ENCODE measurements at places on chromosomes 16 and 17.

GRCh38 chr17:27846042-27846655 is 45.8 kb upstream of the NOS2 start:
- DNase-seq, result peak; percentile 80

DNA sequence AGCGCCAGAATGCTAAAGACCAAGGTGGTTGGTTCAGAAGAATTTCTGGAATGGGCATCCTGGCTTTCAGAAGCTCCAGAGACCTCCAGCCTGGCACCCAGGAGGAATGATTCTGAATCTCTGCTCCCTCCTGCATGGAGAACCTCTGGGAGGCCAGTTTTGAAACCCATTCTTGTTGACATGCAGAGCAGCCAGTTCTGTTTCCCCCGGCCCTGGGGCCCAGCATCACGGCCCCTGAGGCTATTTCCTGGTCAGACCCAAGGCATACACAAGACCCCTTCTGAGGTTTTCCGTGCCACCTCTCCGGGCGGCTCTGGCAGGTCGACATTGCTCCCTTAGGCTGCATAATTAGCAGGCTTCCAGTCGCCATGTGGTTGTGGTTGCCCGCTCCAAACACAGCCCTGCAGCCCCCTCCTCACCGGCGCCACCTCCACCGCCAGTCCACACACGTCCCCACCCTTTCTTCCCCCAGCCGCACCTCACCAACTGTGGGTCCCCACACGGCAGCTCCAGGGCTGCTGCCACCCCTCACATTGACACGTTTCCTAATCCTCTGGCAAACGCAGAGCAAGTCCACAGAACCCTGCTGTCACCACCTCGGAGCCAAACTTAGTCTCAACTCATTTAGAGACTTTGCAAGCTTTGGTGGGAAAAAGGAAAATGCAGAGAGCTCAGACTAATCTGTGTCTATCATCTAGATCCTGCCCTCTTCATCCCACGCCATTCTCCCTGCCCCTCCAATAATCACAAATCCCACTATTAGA is 367.1 kb downstream of the SOX9 start:
- DNase-seq, result no peak

GRCh38 chr17:39357986-39358385 is 43.4 kb downstream of the FBXL20 start:
- no peak for DNase-seq

GRCh38 chr17:18994631-18995030 is 9.9 kb downstream of the FAM83G start:
- no peak for DNase-seq

GRCh38 chr17:4453812-4454591 is 20.3 kb downstream of the SPNS3 start:
- DNase-seq, result no peak

GRCh38 chr16:62977876-62978275 is 941.6 kb upstream of the CDH8 start:
- no peak for DNase-seq

DNA sequence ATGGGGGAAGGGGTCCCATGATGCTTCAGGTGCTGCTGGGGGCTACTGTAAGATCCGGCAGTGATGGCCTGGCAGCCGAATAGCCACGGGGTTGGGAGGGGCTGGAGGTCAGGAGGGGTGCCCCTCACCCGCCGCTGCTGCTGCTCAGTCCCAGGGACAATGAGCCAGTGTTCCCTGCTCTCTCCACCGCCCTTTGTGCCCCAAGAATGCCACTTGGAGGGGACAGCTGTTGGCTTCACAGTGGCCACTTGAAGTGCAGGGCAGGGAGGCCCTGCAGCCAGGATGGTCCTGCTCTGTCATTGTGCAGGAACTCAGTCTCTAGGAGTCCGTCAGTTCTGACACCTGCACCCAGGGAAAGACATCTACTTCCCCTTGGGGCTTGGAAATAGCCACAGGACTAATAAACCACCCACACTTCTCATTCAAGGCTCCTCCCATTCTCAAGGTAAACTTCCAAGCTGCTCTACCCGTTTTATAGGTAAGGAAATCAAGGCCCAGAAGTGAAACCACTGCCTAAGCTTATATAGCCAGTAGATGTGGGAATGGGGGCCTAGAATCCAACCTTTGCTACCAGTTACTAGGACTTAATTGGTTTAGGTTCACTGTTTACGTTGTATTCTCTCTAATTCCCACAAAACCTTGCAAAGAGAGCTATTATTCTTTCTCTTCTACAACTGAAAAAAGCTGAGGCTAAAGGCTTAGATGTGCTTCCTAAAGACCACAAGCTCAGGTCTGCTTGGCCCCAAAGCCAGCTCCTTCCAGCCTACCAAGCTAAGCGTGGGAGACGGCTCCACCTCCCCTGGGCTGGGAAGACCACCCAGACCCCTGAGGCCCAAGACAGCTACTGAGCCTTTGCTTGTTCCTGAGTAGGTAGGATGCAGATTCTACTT is 6.2 kb upstream of the CPSF4L start:
- DNase-seq, result no peak

DNA sequence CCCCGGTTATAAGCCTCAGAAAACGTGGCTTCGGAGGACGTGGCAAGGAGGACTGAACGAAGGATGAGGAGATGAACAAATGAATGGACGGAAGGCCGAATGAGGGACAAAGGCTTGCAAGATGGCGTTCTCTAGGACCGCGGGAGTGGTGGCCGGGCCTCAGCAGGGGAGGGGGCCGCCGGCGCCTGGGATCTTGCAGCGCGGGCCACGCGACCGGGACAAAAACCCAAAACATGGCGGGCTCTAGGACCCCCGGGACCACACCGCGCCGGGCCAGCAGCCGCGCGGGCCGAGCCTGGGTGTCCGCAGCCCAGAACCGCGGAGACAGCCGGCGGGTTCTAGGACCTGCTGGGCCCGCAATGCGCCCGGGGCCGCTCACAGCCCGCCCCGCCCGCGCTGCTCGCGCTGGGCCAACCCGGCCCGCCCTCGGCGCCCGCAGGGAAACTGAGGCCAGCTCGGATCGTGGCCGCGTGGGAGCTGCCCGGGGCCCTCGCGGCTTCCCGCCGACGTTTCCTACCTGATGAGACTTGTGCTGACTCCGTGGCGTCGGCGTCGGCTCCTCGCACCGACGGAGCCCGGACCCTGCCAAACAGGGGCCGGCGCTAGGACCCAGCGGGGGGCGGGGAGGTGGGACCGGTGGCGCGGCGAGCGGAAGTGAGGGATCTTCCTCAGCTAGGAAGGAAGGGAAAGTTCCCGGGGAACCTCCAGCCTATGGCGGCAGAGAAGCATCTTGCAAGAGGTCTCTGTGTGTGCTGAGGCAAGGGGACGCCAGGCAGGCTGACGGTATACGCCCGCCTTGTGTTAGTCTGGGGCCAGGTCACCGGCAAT is 684 bp downstream of the ZNF668 start:
- peak; percentile 91 for DNase-seq

DNA sequence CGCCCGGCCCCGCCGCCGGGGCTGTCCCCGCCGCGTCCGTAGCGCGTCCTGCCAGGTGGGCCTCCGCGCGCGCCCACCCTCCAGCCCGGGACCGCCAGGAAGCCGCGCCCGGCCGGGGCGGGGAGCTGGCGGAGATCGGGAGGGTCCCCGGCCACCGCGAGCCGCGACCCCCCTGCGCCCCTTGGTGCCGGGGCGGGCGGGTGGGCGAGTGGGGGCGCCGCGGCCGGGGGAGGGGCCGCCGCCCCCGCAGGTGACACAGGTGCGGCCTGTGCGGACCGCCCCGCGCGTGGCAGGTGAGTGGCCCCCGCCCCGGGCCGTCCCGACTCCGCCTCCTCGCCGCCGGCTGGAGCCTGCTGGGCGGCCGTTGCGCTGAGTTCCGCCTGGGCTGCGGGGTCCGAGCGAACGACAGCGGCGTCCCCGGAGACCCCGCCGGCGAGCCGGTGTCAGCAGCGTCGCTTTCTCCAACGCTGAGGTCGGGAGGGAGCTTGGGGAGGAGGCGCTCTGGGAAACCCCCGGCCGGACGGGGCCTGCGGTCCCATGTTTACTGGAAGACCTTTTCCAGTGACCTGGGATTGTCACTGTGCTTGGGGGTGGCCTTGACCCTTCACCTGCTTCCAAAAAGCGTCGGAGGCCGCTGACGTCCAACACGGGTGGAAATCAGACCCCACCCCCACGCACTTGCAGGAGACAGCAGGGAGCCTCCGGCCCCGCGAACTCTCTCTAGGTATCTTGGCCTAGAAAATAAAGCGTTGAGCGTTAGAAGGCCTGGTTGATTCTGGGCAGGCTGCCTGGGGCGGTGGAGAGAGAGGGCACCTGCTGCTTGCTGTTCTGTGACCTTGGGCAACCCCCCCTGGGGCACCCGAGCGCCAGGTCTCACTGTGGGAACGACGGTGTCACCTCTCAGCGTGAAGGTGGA is 542 bp downstream of the KLHL36 start:
- peak; percentile 20 for DNase-seq

DNA sequence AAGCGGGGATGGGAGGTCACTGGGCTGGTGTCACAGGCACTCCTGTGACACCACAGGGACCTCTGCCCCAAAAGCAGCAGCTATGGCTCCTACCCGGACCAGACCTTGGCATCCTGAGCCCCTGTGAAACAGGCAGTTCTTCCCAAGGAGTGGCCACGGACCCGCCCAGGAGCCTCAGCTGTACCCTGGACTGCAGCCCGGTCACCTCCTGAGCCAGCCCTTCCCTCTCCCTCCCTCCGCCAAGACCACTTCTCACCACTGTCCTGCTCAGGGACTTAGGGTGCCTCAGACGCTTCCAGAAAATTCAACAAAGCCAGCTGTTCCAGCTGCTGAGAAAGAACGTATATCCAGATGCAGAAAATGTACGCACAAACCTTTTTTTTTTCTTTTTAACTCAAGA is 13.9 kb upstream of the NCBP3 start:
- no peak for DNase-seq

GRCh38 chr17:57535249-57535966 is 209.7 kb downstream of the CCDC182 start:
- DNase-seq, result no peak

DNA sequence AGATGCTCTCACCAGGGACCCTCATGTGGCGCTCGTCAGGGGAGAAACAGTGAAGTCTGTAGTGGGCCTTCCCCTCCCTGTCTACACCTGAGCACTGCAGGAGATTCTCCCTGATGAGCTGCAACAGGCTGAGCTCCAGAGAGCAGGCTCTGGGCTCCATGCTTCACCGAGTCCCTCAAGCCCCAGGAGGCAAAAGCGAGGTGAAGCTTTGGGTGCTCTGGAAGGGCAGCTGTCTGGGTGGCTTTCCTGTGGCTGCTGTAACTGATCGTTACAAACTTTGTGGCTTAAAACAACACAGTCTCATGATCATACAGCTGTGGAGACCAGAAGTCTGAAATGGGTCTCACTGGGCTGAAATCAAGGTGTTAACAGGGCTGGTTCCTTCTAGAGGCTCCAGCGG is 12.1 kb upstream of the CD300LD start:
- no peak for DNase-seq

DNA sequence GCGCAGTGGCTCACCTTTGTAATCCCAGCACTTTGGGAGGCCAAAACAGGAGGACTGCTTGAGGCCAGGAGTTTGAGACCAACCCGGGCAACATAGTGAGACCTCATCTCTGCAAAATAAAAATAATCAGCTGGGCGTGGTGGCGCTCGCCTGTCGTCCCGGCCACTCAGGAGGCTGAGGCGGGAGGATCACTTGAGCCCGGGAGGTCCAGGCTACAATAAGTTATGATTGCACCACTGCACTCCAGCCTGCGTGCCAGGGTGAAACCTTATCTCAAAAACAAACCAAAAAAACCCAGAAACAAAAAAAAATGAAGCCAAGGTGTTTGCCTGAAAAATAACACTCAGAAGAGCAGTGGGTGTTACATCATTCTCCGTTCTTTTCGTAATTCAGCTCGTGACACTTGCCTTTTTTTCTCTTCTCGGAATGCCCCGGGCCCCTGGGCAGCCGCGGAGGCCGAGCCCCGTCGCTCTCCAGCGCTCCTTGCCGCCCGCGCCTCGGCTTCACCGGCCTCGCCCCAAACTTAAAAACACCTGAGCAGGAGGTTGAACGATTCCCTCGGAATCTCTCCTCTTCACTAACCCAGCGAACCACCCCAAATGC is 17.0 kb downstream of the PRCD start:
- no peak for DNase-seq

DNA sequence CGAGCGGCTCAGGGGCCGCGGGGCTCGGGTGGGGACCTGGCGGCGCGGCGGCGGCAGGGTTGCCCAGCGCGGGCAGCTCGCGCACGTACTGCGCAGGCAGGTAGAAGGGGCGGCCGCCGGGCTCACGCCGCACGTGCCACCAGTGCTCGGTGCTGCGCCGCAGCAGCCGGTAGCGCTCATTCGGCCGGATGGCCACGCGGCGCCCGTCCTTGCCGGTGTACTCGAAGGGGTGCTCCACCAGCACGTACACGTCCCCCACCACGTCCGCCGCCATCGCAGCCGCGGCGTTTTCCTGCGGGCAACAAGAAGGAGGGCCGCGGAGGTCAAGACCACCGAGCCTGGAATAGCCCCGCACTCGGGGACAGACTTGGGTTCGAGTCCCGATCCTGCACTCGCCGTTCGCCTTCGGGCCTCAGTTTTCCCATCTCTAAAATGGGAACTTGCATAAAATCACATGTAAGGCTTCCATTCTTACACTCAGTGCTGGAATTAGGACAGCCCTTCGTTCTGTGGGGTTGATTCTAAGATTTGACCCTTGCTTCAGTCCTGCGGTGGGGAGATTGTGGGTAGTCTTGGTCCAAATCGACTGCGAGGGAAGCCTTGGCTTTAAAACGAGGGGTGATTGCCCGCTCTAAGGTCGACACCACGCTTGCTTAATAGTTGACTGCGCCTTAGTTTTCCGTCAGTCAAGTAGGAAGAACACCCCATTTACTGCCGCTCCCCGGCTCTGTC is 2.5 kb downstream of the ARHGAP27 start:
- DNase-seq, result no peak

- no peak for DNase-seq
These were observed 99.9 kb upstream of the GSE1 start for GRCh38 chr16:85513180-85513579.

DNA sequence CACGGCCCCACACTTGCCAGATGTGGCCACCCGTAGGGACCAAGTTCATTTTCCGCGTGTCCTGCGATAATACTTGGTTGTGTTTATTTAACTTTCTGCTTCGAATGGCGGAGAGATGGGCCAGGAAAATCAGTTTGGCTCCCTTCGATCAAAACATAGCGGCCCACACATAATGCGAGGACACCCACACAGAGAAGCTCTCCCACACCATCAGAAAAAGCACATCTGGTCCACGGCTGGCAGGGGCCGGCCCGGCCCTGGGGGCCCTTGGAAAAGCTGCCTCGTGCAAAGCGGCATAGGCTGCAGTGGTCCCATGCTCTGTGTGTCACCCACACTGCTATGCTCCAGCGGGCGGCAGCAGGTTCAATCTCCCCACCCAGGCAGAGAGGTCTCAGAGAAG is 46.9 kb downstream of the ZNF423 start:
- DNase-seq, result no peak

- DNase-seq, result peak; percentile 55
These were observed 190.9 kb downstream of the CCDC182 start for GRCh38 chr17:57553991-57554825.

GRCh38 chr16:73016488-73016830 is 31.5 kb downstream of the ZFHX3 start:
- DNase-seq, result no peak
